ENCODE measurements at places on chromosomes 6 and 20. TPM values are rescaled to one million over a fixed set of nuclear protein-coding genes. Genes with fewer than 3 reads are reported as not detected.

SYCP2L gene
- not detected for total RNA-seq

PPIL6 gene
- total RNA-seq = 0.19 TPM

PRDM13 gene
- not detected for total RNA-seq

- peak overlapping the region; percentile 46 for H3K27ac ChIP-seq
- H3K36me3 ChIP-seq = peaks cover 45% of the 10 kb centered on the region
- H3K4me3 ChIP-seq = no peak overlapping the region
- peak; percentile 33 for DNase-seq
- peaks cover 4% of the 10 kb centered on the region for H3K4me1 ChIP-seq
Measured at GRCh38 chr20:32158943-32159660, 48.4 kb downstream of the PLAGL2 start.

GRCh38 chr20:38023181-38024001, 9.9 kb downstream of the TTI1 start:
- DNase-seq = no peak
- peaks cover 31% of the 10 kb centered on the region for H3K4me1 ChIP-seq
- H3K27ac ChIP-seq = no peak overlapping the region
- H3K36me3 ChIP-seq = peaks cover 42% of the 10 kb centered on the region
- no peak overlapping the region for H3K4me3 ChIP-seq

DNA sequence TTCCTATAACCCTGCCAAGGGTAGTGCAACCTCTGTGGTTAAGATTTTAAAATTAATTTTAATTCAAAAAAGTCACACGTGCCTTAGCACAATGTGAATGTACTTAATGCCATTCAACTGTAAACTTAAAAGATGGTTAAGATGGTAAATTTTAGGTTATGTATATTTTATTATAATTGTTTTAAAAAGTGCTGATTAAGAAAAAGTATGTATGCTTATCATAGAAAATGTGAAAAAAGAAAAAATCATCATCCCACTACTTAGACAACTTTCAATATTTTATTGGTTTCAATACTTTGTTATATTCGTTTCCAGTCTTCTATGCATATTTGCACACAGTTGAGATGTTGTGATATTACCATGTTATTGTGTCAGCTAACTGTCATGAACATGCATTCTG, 18.7 kb downstream of the ARFGEF2 start:
- H3K27me3 ChIP-seq = no peaks in the 10 kb centered on the region
- no peak overlapping the region for H3K27ac ChIP-seq
- DNase-seq = no peak
- no peak overlapping the region for H3K4me3 ChIP-seq
